Activated CD4-positive, alpha-beta T cell treated with anti-CD3 and anti-CD28 coated beads, Interleukin-2, amount 50 U/mL, for 4 hours (primary cell): ENCODE measurements at places on chromosomes 7 and 10.

GRCh38 chr7:3033581-3033980, 10.1 kb downstream of the CARD11 start:
- no peak for DNase-seq

DNA sequence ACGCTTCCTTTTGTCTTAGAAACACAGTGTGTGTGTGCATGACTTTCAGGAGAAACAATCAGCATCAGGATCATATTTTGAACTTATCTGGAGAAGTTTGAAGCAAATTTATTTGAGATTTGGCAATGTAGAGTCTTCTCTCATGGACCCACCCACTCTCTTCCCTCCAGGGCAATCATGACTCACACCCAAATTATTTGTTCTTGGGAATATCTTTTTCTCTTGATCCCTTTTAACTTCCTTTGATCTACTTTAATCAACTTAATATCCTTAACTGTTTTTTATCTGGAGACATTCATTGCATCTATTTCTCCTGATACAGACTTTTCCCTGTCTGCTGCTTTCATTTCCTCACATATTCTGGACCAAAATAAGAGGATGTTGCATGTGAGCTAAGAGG, 1174.3 kb downstream of the GATA3 start:
- no peak for DNase-seq

DNA sequence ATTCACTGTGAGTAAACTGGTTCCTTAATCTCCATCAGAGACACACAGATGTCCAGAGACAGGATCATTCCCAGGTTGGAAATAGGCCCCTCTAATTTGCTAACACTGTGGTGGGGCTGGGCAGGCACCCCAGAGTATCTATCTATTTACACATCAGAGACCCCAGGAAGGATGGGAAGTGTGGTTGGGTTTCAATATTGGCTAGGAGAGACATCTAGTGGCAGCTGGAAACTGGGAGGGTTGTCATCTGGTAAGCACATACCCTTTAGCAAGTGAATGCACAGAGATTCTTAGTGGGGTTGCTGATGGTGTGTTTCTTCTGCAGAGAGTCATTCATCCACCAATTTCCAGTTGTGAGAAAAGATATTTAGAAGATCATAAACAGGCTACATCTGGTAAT, 36.0 kb upstream of the NRG3 start:
- DNase-seq, result no peak

DNA sequence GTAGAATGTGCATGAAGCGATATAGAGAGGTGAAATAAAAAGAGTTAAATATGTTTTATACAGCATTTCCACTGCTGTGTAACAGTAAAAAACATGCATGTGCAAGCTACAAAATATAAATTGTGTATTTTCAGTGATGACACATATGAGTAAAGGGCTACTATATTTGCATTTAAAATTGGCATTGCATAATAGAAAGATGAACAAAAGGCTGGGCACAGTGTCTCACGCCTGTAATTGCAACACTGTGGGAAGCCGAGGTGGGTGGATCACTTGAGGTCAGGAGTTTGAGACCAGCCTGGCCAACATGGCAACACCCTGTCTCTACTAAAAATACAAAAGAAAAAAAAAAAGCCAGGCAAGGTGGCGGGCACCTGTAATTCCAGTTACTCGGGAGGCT, 79.8 kb upstream of the CCDC71L start:
- no peak for DNase-seq

GRCh38 chr7:83908526-83908925, 259.6 kb upstream of the SEMA3E start:
- no peak for DNase-seq
